ENCODE measurements at places on chromosomes 2 and 18. TPM values are rescaled to one million over a fixed set of nuclear protein-coding genes. Genes with fewer than 3 reads are reported as not detected.

The METTL4 gene
- 9.4 TPM for polyA plus RNA-seq

The PLEKHH2 gene
- polyA plus RNA-seq, result 5.3 TPM

The CFAP221 gene
- 0.53 TPM for polyA plus RNA-seq

The RASGRP3 gene
- 18.1 TPM for polyA plus RNA-seq

The DTYMK gene
- polyA plus RNA-seq, result 24.9 TPM

The AP1S3 gene
- polyA plus RNA-seq, result 0.90 TPM

DNA sequence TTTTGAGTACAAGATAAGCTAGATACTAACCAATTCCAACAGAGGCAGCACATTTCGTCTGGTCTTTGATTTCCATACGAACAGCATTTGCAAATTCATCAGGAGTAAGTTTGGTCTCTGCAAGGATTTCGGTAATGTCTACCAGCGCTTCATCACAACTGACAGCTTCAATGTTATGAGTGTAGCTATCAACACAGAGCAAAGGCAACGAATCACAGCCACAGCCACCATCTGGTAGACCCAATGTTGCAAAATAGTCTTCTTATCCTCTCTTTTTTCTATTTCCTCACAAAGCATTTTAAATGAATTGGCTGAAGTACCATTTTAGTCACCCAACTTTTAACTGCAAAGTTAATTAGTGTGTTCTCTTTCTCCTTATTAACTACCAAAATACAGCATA lies 68.3 kb downstream of the REV1 start:
- no peak for DNase-seq

DNA sequence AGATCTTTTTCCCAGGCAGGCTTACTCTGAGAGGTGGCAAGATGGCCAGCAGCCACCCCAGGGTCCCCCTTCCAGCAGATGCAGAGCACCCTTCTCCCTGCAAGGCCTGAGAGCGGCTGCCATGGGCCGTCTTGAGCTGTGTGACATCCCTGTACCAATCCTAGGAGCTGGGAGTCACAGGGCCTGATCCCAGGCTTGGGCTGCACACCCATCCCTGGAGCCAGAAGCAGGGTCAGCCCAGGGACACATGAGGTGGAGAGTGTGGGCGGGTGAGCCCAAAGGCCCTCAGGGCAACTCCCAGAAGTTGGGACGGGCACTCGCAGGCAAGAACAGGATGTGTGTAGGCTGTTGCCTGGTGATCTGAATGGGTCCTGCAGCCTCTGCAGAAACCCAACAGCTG lies 40.5 kb downstream of the CROCC2 start:
- no peak for DNase-seq

DNA sequence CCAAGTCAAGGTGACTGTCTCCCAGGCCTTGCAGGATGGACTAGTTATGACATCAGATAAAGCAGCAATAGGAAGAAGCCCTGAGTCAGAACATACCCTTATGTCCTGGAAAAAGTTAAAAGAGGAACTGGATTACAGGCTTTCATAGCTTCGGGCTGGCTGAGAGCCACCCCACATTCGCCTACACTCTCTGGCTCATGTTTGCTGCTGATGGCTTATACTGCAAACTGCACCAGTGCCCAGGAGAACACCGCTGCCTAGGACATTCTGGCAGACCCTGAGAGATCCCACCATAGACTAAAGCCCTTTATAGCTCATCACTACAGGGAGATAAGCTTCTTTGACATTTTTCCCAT lies 20.3 kb downstream of the SLC8A1 start:
- peak; percentile 53 for DNase-seq

- DNase-seq, result no peak
Observed at GRCh38 chr18:48923746-48924629, 26.8 kb downstream of the SMAD7 start.

DNA sequence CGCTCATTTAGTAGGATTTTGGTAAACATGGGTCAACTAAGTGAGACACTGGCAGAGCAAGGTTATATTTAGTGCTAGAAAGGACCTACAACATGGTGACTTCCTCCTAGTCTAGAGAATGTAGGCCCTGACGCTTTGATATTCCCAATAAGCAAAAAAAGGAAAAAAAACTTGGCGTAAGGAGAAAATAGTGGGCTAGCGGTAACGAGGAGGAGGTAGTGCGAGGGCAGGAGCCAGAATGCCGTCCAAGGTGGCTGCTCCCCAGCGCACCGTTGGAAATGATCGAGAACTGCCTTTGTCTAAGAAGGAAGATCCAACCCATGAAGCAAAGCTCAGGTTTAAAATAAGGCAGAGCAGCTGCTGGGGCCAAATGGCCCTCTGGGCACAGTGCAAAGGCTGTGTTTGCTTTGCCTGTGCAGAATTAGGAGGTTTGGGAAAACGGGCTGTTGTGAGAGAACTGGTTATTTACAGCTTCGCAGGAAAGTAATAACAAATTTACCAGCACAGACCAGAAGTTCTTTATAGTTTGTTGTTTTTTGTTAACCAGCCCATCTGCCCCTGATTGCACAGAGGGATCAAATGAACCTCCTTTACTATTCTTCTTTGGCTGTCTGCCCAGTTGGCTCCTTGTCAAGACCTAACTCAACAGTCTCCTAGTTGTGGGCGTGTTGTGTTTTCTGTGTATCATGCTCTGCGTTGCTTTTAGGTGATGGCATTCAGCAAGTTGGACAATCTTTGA lies 86.6 kb downstream of the ITGB1BP1 start:
- peak; percentile 71 for DNase-seq

GRCh38 chr2:189763908-189764661 lies 1.5 kb upstream of the OSGEPL1 start:
- DNase-seq, result peak; percentile 15

DNA sequence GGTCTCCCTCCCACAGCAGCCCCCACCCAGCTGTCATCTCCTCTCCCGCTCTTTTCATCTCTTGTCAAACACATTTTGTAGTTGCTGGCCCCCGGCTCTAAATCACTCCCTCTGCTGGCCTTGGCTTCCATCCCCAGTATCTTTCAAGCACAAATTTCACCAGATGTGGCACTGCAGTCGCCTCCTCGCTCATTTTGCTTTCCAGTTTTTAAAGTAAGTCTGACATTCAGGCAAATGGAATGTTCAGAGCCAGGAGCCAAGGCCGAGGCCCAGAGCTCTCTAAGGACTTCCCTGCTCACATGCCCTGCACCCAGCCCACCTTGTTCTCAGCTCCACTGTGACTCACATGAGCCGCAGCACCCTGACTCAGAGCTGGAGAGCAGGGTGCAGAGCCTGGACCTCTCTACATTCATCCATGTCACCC lies 158.4 kb downstream of the GALNT14 start:
- no peak for DNase-seq

Data from muscle of arm (tissue), 14 donors.